ENCODE measurements at places on chromosomes 4 and X.

- no peak for DNase-seq
Measured at GRCh38 chrX:150159537-150159936, 203.6 kb upstream of the MAMLD1 start.

- no peak for DNase-seq
Measured at GRCh38 chr4:31467781-31468180, 747.6 kb downstream of the PCDH7 start.

DNA sequence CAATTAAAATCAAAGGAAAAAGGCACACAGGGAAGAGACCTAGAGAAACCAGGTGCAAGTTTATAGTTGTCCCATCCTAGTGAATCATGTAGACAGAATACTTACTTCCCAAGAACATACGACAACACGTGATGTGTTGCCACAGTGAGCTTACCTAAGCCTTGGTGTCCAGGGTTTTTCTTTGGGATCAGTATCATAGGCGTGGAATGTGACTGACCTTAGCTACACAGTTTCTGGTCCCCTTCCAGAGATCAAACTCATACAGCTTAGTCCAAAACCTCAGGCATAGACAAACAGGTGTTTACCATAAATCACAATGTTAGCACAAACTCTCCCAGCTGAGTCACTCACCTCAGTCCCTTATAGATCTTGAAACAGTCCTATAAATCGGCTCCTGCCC lies 17.7 kb downstream of the SLC25A31 start:
- no peak for DNase-seq

- DNase-seq, result no peak
Measured at GRCh38 chrX:53631156-53631555, 55.4 kb downstream of the HUWE1 start.

DNA sequence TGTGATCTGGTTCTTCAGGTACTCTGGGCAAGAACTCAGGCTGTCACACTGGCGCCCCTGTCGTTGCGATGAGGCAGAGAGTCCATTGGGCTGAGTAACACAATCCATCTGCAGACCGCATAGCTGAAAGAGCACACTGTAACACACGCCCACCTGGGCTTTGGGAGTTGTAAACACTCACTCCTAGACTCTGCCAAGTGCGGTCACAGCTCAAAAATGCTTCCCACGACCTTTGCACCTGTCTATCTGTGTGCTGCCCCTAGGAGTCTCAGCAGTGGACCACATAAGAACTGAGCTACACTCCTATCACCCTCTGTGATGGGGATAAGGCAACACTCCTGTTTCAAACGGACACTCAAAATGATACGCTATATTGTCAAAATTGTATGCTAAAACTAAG lies 2028.3 kb downstream of the PCDH7 start:
- DNase-seq, result no peak

GRCh38 chrX:20116087-20116576 lies 575 bp downstream of the MAP7D2 start:
- no peak for DNase-seq

DNA sequence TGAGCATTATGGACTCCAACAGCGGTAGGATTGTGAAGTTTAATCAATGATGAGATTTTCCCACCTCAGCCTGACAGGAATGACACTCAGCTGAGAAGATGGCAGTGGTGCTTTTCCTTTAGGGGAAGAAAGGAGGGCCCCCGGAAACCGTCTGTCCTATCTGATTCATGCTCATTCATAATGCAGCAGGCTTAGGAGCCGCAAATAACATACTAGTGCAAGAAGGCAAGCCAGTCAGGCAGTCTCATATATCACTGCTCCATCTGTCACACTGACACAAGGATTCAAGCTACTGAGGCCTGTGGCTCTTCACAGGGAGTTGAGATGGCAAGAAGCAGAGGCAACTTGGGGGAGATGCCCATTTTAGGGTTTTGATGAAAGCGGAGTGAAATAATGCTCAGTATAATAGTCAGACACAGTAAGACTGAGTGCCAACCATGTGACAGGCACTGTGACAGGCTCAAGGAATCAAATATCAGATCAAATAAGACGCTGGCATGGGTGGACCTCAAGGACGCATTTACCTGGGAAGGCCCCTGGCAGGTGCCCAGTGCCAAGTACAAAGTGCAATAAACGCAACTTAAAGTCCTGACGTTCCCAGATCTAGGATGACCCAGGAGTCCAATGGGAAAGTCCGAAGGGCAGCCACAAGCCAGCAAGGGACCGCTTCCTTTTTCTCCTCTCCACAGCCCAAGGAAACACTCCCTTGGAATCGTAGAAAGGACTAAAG lies 63.4 kb downstream of the FHDC1 start:
- DNase-seq, result no peak

DNA sequence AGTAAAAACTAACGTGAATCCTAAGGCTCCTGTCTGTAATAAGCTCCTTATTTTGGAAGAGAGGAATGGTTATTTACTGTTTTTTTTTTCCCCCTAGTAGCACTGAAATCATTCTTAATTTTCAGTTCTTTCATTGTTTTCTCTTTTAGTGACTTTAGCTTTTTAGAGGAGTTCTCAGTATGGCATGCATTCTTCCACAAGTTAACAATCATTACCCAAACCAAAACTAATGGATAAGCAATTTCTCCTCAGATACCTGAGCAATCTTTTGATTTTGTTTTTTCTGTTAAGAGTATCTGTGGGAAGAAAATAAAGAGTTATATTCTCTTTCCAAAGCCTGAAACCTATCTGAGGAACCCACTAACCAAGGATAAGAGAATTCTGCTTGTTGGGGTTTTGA lies 16.7 kb upstream of the PPA2 start:
- DNase-seq, result no peak

GRCh38 chrX:103513476-103514108 lies 5.7 kb downstream of the RAB40A start:
- no peak for DNase-seq

DNA sequence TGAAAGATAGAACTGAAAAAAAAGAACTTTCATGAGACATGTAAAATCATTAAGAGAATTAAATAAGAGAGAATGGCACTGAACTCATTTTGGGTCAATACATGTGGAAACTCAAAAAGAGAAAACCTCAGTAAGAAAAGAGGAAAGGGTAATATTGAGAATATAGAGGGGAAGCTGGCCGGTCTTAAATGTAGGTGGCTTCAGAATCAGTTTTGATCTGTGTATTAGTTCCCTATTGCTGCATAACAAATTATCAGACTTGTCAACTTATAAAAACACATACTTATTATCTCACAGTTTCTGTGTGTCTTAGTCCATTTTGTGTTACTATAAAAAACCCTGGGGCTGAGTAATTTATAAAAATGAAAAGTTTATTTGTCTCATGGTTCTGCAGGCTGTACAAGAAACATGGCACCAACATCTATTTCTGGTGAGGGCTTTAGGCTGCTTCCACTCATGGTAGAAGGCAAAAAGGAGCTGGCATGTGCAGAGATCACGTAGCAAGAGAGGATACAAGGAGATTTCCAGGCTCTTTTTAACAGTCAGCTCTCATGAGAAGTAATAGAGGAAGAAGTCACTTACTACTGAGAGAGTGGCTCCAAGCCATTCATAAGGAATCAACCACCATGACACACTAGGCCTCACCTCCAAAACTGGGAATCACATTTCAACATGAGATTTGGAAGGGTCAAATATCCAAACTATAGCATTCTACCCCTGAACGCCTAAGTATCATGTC lies 29.6 kb downstream of the SATL1 start:
- no peak for DNase-seq

DNA sequence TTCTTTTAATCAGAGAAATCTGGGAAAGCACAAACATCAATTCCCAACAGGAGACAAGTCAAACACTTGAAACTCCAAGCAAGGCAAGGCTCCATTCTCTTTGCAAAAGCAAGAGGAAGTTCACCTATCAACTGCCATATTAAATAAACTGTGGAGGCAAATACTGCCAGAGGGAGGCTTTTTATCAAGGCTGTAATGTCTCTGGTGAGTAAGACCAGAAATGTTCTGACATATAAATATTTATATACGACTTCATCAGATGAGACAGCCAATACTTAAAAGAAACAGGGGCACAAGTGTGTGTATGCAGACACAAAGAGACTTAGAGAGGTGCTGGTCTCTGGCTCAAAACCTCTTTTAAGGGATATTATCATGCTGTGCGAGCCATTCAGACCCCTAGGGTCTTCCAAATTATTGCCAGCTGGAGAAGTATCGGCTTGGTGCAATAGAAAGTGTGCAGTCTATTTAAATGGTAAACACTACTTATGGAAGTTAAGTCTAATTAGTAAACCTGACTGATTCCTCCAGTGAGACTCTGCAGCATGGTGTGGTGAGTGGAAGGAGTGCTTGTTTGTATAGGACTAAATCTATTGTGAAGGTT lies 24.4 kb downstream of the DCX start:
- DNase-seq, result no peak

DNA sequence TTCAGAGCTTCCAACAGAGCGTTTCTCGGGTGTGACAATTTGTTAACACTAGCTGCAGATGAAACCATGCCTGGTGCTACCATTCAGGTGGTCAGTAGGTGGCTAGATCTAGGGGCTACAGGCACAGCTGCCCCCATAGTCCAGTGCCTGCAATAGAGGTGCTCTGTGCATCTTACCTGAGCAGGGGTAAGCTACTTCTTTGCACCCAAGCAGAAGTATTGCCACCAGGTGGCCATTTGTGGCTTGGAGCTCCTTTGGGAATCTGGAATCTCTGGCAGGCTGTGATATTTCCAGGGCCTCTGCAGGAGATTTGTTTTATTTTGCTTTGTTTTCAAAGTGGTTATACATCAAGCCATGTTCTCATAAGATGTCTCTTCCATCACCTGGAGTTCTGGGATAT lies 170.7 kb upstream of the PUDP start:
- no peak for DNase-seq

- DNase-seq, result no peak
Measured at GRCh38 chr4:144645631-144646522, at the start of gene HHIP. TSS of gene HHIP (plus strand) at chr4:144646156. CDS start at chr4:144646676, 520 bp downstream.

- DNase-seq, result no peak
Measured at GRCh38 chr4:140308366-140309123, 64.9 kb upstream of the SCOC start.

DNA sequence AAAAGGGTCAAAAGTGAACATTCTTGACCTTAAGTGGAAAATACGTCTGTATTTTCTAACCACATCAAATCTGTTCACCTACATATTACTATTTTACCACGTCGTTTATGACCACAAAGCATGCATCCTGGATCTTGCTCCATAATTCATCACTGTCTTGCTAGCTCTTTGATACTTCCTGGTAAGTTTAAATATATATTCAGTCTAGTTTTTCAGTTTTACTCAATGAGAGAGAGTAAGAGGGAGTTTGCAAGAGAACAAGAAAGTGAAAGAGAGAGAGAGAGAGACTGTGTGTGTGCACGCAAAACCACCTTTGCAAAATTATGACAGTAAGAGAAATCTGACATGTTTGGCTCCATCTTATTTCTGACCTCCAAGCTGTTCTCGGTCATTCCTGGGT lies 173.7 kb upstream of the GALNTL6 start:
- no peak for DNase-seq

DNA sequence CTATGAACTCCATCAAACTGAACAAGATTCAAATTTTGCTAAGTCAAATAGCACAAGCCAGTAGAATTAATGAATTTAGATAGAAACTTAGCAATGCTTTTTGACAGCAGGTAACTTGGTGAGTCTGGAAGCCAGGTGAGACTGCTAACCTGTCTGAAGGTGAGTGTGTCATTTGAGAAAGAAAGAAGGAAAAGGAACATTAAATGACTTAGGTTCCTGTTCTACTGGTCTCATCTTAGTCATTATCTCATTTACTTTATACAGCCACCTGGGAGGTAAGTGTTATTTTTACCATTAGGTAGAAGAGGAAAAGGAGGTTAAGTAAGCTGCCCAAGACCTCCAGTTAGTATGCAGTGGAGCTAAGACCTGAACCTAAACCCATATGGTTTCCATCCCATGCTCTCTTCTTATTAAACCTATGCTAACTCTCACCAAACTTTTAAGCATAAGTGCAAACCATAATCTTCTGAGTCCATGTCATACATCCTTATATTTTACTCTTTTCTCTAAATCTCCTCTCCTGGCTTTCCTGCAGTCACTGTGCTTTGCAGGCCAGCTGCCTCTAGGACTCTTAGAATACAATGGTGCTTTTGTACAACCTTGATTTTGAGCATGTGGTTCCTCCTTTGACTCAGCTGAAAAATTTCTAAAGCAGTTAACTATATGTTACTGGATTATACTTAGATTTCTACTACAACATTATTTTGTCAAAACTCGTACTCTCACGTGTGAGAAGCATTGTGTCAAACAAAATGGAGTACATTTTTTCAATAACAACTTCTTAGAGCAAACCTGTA lies 68.5 kb downstream of the ATP10D start:
- DNase-seq, result no peak

- DNase-seq, result no peak
Measured at GRCh38 chr4:169066934-169067333, 56.9 kb upstream of the CBR4 start.

GRCh38 chr4:112759313-112759712 lies 122.4 kb downstream of the LARP7 start:
- no peak for DNase-seq

DNA sequence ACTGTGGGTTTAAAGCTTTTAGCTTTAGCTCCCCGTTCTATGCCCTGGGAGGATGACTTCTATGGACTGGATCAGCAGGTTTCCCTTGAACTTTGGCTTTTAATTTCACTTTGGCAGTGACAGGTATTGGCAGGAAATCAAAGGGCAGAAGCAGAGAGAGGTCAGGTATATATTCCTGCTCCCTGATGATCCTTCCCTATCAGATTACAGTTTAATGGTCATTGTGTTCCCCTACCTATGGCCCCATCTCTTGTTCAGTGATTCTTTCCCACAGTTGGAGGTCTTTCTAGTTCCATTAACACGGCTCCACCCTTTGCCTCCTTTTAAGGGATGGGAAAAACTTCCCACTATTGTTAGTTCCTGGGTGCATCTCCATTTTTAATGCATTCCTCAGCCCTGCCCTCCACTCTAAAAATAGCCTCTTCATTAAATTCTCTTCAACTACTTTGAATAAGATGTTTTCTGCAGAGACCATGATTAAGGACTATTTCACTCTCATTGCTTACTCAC lies 107.8 kb upstream of the TMEM47 start:
- no peak for DNase-seq

- DNase-seq, result no peak
Measured at GRCh38 chrX:47583240-47583861, 1.1 kb downstream of the TIMP1 start.

- no peak for DNase-seq
Measured at GRCh38 chr4:140937866-140938265, 181.7 kb upstream of the TBC1D9 start.

- no peak for DNase-seq
Measured at GRCh38 chrX:72621625-72622485, 49.2 kb upstream of the HDAC8 start.

- DNase-seq, result no peak
Measured at GRCh38 chrX:120672389-120672788, 42.5 kb upstream of the C1GALT1C1 start.
